ENCODE measurements at places on chromosomes 5 and 9.

- no peak for DNase-seq
Observed at GRCh38 chr5:113099822-113100221, 123.2 kb downstream of the DCP2 start.

DNA sequence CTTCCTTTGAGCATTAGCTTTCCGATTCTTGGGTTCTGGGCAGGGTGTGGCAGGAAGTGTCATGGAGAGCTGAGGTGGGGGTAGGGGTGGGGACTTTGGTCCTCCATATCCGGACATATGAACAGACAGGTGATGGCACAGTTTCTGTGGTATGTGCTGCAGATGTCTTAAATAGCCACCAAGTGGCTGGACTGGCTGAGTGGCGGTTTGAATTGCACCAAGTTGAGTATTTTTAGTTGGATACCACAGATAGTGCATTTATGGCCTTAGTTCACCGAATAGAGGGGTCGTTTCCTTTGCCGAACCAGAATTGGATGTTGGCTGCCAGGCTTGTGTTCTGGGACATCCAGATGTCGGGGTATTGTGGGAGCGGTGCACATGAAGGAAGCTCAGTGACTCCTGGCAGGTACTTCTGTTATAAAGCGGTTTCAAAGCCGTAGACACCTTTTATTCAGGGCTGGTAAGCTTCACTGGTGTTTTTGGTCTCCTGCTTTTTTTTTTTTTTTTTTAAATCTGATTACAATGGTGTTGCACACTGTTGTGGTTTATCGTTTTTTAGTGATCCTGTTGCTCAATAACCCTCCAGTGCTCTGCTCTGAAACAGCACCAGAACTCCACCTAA lies 15.1 kb upstream of the TNFAIP8 start:
- DNase-seq, result peak; percentile 25

DNA sequence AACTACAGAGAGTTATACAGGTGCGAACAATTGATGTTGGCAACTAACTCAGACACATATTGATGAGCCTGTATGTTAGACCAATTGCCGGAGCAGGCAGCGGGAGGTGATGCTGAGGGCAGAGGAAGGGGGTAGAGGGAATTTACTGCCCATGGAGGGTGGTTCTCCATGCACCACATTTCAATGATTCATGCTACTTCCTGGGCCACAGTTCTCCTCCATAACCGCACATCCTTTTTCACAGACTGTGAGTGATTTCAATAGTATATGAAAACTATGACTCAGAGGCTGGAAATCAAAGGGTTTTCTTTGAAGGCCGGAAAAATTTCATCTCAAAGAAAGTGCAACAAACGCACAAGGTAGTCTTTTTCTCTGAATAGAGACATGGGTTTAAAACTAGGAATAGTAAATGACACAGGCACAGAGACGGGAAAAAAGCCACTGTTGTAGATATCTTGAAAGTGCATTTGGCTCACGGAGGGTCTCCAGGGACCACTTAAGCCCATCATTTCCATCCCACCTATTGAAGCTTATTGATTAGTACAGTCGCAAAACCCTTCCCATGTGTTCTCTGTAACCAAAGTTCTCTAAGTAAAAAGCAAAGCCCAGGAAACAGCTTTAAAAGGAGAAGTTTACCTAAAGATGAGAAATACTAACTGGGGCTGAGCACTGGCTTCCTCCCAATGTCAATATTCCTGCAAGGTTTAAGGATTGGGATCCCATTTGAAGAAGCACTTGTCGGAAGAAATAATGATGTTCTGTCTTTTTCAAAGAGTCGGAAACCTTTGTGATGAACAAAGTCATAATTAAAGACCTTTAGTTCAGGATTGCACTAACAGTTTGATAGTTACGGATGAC lies 28.0 kb upstream of the ADAM19 start:
- DNase-seq, result peak; percentile 93

GRCh38 chr5:90783460-90784333 lies 225.1 kb downstream of the ADGRV1 start:
- peak; percentile 60 for DNase-seq

GRCh38 chr5:5128766-5129165 lies 11.4 kb upstream of the ADAMTS16 start:
- DNase-seq, result no peak

DNA sequence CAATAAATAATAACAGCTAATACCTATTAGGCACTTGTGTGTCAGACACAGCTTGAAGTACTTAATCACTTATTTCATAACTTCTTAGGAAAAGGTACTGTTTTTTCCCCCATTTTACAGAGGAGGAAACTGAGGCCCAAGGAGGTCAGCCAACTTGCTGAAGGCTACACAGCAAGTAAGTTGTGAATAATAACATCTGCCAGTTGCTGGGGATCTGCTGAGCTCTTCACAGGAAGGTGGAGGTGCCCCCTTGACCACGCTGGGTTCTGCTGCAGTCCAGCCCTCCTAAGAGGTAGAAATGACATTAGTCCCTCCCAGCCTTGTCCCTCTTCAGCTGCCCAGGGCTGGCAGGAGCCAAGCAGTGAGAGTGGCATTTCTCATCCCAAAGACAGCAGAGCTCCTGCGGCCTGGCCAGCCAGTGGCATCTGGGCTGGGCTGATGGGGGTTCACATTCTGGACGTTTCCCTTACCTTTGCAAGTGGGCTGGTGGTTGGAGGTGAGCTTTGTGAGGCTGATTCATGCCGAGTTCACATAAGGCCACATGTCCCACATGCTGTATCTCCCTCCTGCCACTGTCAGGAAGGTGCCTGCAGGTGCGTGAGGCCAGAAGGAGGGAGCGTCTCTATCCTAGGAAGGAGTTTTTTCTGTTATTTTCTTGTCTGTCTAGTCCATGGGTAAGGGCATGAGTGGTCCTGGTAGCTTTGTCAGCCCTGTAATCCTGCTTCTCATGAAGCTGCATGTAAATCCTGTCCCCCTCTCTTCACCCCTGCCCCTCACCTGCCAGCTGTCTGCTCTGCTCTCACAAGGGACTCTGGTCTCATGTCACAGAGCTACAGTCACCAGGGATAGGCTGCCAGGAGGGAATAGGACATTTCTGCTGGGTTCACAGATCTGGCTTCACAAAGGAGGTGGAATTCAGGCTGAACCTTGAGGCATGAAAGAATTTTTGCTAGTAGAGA lies 171.7 kb downstream of the MACROH2A1 start:
- no peak for DNase-seq

GRCh38 chr9:133075925-133076630 lies 14.3 kb downstream of the CEL start:
- DNase-seq, result no peak

- DNase-seq, result no peak
Observed at GRCh38 chr5:119752921-119753886, 123.8 kb downstream of the FAM170A start.

GRCh38 chr9:87890837-87891236 lies 8.2 kb downstream of the SPATA31E1 start:
- DNase-seq, result no peak

- peak; percentile 55 for DNase-seq
Observed at GRCh38 chr5:95631991-95632675, 12.2 kb downstream of the GPR150 start.

DNA sequence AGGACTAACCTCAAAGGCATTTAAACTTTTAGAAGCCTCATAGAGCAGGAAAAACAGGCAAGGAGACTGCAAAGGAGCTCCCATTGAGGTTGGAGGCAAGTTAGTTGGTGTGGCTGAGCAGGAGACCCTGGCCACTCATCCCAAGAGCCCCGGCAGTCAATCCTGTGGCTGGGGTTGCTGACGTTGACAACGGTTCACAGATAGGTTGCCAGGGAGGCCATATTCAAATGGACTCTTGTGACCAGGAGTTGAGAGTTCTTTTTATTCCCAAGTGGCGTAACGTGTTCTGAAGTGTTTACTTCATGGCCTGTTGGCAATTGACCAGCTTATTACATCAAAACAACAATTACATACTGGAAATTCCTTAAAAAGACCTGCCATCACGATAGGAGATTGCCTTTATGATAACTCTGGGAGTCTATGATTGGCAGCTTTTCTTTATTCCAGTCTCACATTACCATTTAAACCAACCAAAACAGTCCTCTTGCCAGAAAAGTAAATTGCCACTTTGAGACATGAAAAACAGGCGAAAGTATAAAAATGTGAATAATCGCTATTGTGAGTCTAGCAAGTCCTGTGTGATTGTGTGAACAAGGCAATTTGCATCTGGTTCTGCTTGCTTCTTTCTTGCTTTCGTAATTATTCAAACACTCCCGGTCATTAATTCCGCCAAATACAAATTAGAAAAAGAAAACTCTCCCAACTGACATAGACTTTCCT lies 394.9 kb downstream of the MED10 start:
- no peak for DNase-seq

DNA sequence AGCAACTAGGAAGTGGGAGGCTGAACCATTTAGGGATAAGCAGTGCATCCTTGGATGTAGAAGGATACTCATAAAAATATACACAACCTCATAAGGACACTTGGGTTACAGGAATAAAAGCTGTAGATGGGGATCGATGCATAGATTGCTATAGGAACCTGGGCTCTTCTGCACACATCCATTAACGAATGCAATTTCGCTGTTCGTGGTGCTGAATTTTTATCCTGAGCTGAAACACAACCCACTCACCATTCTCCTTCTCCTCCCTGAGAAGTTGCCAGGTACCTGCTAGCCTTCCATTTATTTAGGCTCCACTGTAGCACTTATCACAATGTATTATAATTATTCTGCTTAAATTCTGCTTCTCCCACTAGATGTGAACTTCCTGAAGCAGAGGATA lies 320.6 kb upstream of the BRINP1 start:
- no peak for DNase-seq

DNA sequence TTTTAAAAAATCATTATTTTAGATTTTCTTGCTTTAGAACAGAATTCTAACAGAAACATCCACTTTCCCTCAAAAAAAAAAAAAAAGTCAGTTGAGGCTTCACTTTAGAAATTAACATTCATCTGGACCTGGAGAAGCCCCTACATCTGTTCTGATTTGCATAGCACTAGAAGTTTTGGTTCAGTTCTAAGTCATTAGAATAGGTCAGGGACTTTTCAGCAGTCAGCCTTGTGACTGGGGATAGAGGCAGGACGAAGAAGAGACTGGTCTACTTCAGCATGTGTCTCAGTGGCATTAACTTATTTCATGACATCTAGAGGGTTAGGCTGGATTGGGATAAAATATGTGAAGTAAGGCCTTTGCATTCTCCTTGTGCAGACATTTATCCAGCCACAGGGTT lies 215.8 kb upstream of the DAB2 start:
- no peak for DNase-seq

GRCh38 chr9:121278477-121279261 lies 10.7 kb downstream of the GSN start:
- DNase-seq, result peak; percentile 63

Data from CD14-positive monocyte (primary cell).